ENCODE measurements at places on chromosomes 3 and 15. TPM values are rescaled to one million over a fixed set of nuclear protein-coding genes. Genes with fewer than 3 reads are reported as not detected.

Gene GP9
- not detected for polyA plus RNA-seq

Gene CYP19A1
- 0.58 TPM for polyA plus RNA-seq

Gene BFSP2
- 1.0 TPM for polyA plus RNA-seq

Gene ALDH1A3
- polyA plus RNA-seq: 1.8 TPM

Gene LRTM1
- polyA plus RNA-seq: not detected

Gene TLR9
- polyA plus RNA-seq: 0.19 TPM

Gene NDUFAF3
- polyA plus RNA-seq: 165 TPM

Measured in brain (organoid and tissue), 16 donors.